ENCODE measurements at places on chromosomes 3 and 15.
A peak's percentile ranks its signal among the peaks of the same experiment; 100 is the strongest.

DNA sequence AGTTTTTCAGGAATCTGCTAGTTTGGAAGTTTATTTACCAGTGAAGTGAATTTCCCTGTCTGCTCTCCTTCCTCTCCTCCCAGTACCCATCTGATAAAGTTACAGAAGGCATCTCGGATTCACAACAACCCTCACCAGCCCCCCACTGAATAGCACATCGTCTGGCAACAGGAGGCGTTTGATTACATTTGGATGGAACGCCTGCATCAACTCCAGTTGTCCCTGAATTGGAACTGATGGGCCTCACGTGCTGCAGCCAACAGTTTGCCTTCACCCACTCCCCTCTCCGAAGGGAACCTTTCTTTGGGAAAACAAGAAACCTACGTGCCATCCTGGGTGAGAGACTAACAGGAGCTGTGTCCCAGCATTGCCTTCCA, 59.5 kb upstream of the BCL6 start:
- peak; percentile 70 for DNase-seq
- H3K27ac ChIP-seq, result no peak overlapping the region
- no peaks in the 10 kb centered on the region for H3K27me3 ChIP-seq
- H3K4me3 ChIP-seq, result no peak overlapping the region

DNA sequence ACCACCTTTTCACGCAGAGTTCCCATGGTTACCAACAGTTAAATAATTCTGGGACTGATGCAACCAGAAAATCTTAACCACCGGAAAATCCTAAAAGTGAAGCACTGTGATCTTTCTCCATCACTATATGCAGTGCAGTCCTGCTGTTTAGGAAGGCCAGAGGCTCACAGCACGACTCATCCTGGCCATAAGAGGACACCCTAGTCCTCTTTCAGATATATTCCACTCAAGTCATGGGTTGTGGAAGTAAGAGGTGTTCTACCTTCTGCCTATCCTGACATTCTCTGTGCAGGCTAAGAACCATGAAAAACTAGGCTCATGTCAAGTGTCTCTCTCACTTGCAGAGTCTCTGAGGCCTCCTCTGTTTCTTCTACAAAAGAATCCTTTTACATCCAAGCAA, 67.2 kb downstream of the DHX30 start:
- H3K4me3 ChIP-seq, result no peak overlapping the region
- H3K4me1 ChIP-seq, result no peaks in the 10 kb centered on the region
- H3K27ac ChIP-seq, result no peak overlapping the region
- DNase-seq, result no peak
- H3K36me3 ChIP-seq, result peaks cover 15% of the 10 kb centered on the region

DNA sequence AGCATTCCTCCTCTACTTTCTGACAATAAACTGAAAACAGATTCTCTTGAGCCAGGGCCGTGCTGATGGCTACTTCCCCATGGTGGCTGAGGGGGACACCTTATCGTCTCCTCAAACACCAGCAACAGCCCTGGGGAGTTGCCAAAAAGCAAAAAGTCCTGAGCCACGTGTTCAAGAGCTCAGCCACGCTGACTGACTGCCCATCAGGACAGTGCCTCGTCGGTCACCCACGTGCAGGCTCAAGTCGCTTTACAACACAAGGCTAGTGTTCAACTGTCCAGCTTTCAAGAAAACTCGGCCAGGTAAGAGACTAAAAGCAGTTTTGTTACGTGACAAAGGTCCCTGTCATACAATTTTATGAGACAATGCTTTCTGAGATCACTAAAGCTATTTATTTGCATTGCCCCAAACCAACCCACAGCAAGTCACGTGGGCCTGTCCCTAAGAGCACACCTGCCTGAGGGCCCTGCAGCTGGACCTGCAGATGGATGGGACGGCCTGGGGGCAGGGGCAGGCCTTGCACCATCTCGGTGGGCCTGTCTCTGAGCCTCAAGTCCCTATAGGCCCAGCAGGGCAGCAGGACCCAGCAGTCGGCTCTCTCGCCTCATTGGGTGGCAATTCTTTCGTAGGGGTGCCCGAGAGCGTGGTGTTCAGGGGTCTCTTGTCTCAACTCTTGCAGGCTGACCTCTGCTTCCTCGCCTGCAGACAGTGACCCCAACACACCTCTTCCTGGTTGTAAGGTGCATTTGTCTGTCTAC, 42.7 kb downstream of the NIPA2 start:
- H3K27me3 ChIP-seq, result no peaks in the 10 kb centered on the region
- peaks cover 4% of the 10 kb centered on the region for H3K36me3 ChIP-seq
- no peak overlapping the region for H3K27ac ChIP-seq
- DNase-seq, result no peak
- H3K4me3 ChIP-seq, result no peak overlapping the region
- no peaks in the 10 kb centered on the region for H3K4me1 ChIP-seq

- DNase-seq, result no peak
- peaks cover under 1% of the 10 kb centered on the region for H3K4me1 ChIP-seq
- H3K27ac ChIP-seq, result no peak overlapping the region
These were observed 17.9 kb downstream of the KBTBD13 start for GRCh38 chr15:65094294-65094995.

- no peaks in the 10 kb centered on the region for H3K27me3 ChIP-seq
- H3K27ac ChIP-seq, result no peak overlapping the region
- no peaks in the 10 kb centered on the region for H3K36me3 ChIP-seq
These were observed 27.5 kb downstream of the AVEN start for GRCh38 chr15:34011481-34011880.

GRCh38 chr3:154168998-154169795, 48.0 kb downstream of the ARHGEF26 start:
- H3K36me3 ChIP-seq, result no peaks in the 10 kb centered on the region
- no peaks in the 10 kb centered on the region for H3K27me3 ChIP-seq
- H3K4me1 ChIP-seq, result no peaks in the 10 kb centered on the region

- DNase-seq, result no peak
- no peak overlapping the region for H3K4me3 ChIP-seq
- no peaks in the 10 kb centered on the region for H3K36me3 ChIP-seq
- peaks cover 7% of the 10 kb centered on the region for H3K4me1 ChIP-seq
These were observed 30.7 kb downstream of the LPP start for GRCh38 chr3:188184649-188185048.

DNA sequence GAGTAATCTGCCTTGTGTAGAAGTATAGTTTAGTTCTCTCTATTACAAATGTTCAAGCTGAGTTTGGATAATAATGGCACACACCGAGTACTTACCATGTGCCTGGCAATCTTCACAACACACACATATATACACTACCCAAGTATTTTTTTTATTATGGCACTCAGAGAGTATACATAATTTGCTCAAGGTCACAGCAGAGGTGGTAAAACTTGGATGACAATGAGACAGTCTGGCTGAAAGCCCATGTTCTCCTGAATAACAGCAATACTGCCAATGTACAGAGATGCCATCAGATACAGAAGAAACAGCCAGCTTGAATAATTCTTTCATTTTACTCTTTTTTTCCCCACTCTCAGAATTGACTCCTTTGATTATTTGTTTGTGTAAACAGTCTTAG, 460.0 kb downstream of the CNTN6 start:
- DNase-seq, result no peak
- H3K36me3 ChIP-seq, result no peaks in the 10 kb centered on the region
- H3K4me3 ChIP-seq, result no peak overlapping the region
- H3K27me3 ChIP-seq, result no peaks in the 10 kb centered on the region

GRCh38 chr3:160564949-160565441, 376 bp downstream of the KPNA4 start:
- H3K4me1 ChIP-seq, result no peaks in the 10 kb centered on the region
- H3K36me3 ChIP-seq, result no peaks in the 10 kb centered on the region
- H3K4me3 ChIP-seq, result peak overlapping the region; percentile 75
- H3K27ac ChIP-seq, result peak overlapping the region; percentile 86
- no peaks in the 10 kb centered on the region for H3K27me3 ChIP-seq

DNA sequence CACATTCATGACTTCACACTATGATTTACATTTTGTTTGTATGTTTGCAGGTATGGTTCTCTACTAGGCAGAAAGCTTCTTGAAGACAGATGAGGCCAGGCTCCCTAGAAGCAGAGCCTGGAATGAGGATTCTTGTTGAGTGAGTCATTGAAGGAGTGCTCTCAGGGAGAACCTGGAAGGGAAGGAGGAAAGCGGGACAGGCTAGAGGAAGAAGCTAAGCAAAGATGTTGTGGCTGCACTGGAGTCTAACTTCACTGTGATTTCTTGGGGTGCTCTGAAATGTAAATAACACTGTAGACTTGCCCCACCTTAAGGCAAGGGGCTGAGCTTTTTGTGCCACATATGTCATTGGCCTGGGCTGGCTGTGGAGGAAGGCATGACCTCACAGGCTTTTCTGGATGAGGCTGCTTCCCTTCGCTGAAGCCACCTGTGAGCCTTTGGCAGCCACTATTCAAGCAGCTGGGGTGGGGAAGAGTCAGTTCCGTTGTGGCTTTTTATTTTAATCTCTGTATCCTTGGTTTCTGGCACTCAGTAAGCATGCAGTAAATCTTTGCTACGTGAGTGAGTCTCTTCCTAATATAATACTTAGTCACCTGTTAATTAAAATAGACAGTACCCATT, 307.3 kb downstream of the SV2B start:
- H3K4me3 ChIP-seq, result no peak overlapping the region
- DNase-seq, result peak; percentile 92
- no peaks in the 10 kb centered on the region for H3K36me3 ChIP-seq
- no peaks in the 10 kb centered on the region for H3K4me1 ChIP-seq

- no peaks in the 10 kb centered on the region for H3K36me3 ChIP-seq
- H3K27ac ChIP-seq, result no peak overlapping the region
- DNase-seq, result no peak
- H3K4me1 ChIP-seq, result no peaks in the 10 kb centered on the region
- H3K4me3 ChIP-seq, result no peak overlapping the region
- no peaks in the 10 kb centered on the region for H3K27me3 ChIP-seq
These were observed 703.2 kb downstream of the NLGN1 start for GRCh38 chr3:174100744-174101143.

- H3K4me1 ChIP-seq, result no peaks in the 10 kb centered on the region
- H3K36me3 ChIP-seq, result no peaks in the 10 kb centered on the region
These were observed 61.7 kb downstream of the B3GALNT1 start for GRCh38 chr3:161043336-161044035.

GRCh38 chr3:7913283-7913682, 588.3 kb upstream of the LMCD1 start:
- H3K36me3 ChIP-seq, result no peaks in the 10 kb centered on the region
- no peak overlapping the region for H3K27ac ChIP-seq
- peak; percentile 47 for DNase-seq
- H3K4me1 ChIP-seq, result peaks cover 4% of the 10 kb centered on the region
- no peak overlapping the region for H3K4me3 ChIP-seq
- H3K27me3 ChIP-seq, result no peaks in the 10 kb centered on the region

DNA sequence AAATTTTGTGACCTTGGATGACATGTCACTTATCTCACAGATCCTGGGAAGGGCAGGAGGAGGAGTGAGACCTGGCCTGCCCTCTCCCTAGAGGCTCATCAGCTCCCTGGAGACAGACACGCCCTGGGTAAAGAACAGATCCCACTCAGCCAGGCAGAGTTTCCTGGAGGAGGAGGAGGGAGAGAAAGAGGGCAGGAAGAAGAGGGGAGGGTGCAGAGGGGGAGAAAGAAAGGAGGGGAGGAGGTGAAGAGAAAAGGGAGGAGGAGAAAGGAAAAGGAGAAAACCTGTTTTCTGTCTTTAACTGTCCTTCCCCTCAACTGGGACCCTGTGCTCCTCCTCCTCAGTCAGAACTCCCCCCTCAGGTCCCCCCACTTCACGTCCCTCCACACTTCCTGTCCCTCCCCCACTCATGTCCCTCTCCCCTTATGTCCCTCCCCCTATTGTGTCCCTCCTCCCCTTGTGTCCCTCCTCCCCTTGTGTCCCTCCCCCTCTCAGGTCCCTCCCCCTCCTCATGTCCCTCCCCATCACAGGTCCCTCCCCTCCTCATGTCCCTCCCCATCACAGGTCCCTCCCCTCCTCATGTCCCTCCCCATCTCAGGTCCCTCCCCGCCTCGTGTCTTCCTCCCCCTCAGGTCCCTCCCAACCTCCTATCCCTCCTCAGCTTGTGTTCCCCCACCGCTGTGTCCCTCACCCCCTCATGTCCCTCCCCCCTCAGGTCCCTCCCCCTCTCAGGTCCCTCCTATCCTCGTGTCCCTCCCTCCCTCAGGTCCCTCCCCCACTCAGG, 52.3 kb upstream of the CGNL1 start:
- no peaks in the 10 kb centered on the region for H3K27me3 ChIP-seq
- peaks cover 15% of the 10 kb centered on the region for H3K4me1 ChIP-seq
- H3K36me3 ChIP-seq, result no peaks in the 10 kb centered on the region
- peak; percentile 97 for DNase-seq

DNA sequence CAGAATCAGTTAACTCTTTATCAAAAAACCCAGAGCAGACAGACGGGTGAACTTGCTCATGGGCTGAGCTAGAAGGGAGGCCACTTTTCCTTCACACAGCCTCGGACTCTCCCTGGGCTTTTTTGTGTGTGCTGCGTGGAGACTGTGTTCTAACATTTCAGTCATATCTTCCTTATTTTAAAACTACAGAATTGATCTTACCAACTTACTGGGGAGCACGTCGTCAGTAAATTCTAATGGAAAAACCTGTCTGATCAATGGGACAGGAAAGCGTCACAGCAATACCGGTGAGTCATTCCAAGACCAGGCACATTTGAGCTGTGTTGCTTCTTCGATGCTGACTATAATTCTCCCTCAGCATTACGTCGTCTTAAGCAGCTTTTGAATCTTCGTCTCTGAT, 145.1 kb downstream of the LPP start:
- H3K27me3 ChIP-seq, result no peaks in the 10 kb centered on the region
- H3K27ac ChIP-seq, result no peak overlapping the region
- no peak for DNase-seq
- peaks cover 3% of the 10 kb centered on the region for H3K4me1 ChIP-seq

DNA sequence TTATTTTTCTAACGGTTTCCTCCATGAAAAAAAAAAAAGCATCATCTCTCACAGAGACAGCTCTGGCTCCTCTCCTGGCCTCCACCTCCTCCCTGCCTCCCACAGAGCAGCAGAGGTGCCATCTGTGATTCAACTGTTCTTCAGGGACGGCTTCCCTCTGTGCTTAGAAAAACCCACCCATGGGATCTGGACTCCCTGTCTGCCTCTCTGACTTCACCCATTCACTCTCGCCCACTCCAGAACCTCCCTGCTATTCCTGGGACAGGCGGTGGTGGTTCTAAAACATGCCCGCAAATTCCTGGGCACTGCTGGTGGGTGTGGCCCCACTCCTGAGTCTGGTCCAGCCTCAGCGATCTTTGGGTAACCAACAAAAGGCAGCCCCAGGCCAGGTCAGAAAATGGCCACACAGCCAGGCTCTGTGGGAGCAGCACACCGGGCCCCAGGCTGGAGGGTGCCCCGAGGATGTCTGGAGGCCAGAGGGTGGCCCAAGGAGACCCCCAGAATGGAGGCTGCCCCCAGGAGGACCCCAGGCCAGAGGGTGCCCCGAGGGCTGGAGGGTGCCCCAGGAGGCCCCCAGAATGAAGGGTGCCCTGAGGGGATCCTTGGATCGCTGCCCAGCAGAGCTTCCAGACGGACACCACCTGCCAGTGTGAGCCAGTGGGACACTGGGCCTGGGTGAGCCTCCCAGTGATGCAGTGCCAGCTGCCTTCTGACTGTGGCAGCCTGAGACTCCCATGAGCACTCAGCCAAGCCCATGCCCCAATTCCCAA, 2.6 kb upstream of the CHST13 start:
- H3K36me3 ChIP-seq, result no peaks in the 10 kb centered on the region
- H3K4me1 ChIP-seq, result peaks cover 2% of the 10 kb centered on the region
- no peak overlapping the region for H3K27ac ChIP-seq
- H3K4me3 ChIP-seq, result no peak overlapping the region
- no peaks in the 10 kb centered on the region for H3K27me3 ChIP-seq

- no peak for DNase-seq
- H3K4me3 ChIP-seq, result no peak overlapping the region
- H3K27me3 ChIP-seq, result no peaks in the 10 kb centered on the region
- no peak overlapping the region for H3K27ac ChIP-seq
- no peaks in the 10 kb centered on the region for H3K36me3 ChIP-seq
- peaks cover 18% of the 10 kb centered on the region for H3K4me1 ChIP-seq
These were observed 40.0 kb upstream of the SCAANT1 start for GRCh38 chr3:63952248-63952594.

- no peaks in the 10 kb centered on the region for H3K4me1 ChIP-seq
- H3K27ac ChIP-seq, result no peak overlapping the region
- no peaks in the 10 kb centered on the region for H3K36me3 ChIP-seq
- H3K27me3 ChIP-seq, result no peaks in the 10 kb centered on the region
- no peak overlapping the region for H3K4me3 ChIP-seq
These were observed 515.4 kb downstream of the FOXP1 start for GRCh38 chr3:71067977-71068654.
